ENCODE measurements at places on chromosomes 5 and 9.

- DNase-seq, result no peak
Measured at GRCh38 chr9:120394058-120394669, 185.8 kb downstream of the CDK5RAP2 start.

DNA sequence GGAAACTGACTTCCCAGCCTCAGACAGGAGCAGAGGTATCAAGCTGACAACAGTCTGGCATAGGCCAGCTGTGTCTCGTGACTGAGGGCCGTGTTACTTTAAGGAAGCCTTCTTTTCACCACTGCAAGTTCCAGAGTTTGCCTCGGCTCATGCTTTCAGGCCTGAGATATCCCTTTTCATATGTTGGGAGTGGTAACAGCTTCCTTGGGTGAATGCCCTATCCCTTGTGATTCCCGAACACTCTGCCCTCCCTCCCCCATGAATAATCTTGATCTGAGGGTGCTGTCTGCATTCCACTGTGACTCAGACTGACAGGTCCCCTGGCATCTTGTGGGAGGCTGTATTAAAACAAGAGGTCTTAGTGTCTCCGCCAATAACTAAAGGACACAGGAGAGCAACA is 49.7 kb upstream of the ARL15 start:
- no peak for DNase-seq

DNA sequence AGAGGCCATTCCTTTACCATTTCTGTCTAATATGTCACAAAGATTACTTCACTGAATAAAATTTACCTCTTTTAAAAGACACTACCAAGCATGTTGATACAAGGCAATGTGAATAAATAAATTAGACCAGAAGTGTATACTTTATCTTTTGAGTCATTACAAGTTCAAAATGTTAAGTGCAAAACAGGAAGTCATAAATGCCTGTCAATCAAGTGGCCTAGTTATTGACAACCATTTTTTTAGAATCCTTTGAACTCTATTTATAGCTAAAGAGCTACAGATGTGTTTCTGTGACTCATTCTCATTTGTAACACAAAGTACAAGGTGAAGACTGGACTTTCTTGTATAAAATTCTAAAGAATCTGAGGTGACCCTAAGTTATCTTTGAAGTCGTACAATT is 602.7 kb upstream of the SEMA6A start:
- no peak for DNase-seq

DNA sequence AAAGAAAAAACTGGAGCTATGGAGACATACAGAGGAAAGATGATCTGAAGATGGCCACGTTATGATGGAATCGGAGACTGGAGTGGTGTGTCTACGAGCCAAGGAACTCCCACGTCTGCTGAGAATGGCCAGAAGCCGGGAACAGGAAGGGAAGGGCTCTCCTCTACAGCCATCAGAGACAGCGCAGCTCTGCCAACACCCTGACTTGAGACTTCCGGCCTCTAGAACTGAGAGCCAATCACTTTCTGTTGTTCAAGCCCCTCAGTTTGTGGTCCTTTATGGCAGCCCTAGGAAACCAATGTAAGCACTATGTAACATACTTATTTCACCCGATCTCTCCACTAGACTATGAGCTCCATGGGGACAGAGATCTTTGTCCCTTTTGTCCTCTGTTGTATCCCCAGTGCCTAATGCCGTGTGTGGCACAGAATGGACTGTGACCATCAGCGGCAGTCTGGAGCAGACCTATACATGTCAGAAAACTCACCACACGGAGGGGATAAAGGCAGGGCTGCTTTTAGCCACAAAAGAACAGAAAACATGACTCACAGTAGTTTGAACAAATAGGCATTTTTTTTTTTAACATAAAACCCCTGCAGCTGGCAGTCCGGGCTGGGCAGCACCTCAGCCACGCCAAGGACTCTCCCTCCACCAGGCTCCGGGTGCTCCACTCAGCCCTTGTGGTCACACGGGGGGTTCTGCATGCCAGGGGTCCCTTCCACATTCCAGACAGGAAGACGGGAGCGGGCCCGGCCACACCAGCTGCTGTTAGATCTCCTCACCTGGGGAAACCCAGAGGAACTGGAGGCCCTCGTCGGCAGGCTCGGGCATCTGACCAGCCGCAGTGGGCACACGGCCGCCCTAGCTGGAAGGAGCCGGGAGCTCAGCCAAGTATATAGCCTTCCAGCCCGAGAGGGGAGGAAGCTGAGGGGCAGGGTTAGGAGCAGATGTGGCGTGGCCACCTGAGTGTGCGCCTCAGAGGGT is 16.1 kb upstream of the MXD3 start:
- no peak for DNase-seq

- no peak for DNase-seq
Measured at GRCh38 chr5:26432386-26432785, 606.0 kb downstream of the CDH9 start.

DNA sequence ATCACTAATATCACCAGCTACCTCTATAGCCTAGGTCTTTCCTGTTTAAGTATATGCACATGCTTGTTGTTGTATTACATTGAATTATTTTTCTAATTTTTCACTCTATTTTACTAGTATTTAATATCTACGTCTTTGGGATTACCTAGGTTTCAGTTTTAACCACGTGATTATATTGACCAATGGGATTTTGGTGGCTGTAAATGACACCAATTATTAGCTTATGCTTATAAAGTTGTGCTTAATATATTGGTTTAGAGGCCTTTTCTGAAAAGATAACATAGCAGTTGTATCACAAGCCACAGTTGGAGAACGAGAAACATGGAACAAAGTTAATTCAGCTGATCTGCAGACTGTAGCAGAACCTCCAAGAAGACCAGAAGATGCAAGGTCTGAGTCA is 104.8 kb upstream of the PRDM9 start:
- no peak for DNase-seq

- no peak for DNase-seq
Measured at GRCh38 chr9:27671636-27672035, 98.4 kb upstream of the C9orf72 start.

DNA sequence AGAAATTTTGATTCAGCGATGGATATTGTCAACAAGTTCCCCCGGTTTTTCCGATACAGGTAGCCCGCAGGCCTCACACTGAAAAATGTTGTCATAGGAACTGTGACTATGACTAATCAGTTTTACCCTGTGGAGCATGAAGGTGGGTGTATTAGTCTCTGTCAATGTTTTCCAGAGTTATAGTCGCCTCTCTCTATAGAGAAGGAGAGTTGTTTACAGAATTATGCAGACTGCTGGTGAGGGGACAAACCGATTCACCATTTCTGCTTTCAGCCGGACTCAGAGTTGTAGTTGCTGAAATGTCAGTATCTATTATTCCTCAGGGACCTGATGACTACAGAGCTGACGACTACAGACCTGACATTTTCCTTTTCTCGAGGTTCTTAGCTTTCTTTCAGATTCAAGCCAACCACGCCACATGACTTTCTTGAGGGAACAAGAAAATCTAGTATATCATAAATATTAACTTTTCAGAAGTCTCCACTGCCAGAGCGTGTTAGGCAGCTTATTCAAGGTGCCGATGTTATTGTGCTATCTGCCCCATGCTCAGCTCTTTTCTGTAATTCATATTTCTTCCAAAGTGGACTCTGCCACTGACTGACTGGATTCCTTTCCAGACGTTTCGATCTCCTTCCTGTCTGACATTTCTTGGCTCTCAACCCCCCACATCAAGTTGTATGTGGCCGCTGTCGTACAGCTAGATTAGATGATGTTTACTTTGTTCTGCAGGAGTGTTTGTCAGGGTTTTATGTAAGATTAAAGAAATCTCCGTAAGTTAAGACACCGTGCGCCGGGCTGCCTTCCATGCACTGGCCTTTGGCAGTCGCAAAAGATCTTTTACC is 178.1 kb downstream of the FGF1 start:
- no peak for DNase-seq

DNA sequence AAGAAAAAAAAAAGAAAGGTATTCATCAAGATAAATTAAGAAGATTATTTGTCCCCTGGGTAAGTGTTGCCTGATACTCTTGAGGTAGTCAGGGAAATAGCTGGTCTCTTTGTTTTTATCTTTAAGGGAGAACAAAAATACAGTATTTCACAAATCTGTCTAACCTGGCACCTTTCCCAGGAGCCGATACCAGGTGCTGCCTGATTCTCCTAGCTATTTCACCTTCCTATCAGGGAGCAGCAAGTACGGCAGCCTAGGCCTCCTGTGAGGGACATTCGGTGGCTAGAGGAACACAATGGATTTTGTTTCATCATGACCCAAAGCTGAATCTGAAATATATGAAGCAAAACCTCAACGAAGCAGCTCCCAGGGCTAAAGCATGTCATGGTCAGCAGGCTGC is 86.0 kb downstream of the TARS1 start:
- no peak for DNase-seq

- no peak for DNase-seq
Measured at GRCh38 chr9:130387398-130387797, 57.4 kb upstream of the ASS1 start.

DNA sequence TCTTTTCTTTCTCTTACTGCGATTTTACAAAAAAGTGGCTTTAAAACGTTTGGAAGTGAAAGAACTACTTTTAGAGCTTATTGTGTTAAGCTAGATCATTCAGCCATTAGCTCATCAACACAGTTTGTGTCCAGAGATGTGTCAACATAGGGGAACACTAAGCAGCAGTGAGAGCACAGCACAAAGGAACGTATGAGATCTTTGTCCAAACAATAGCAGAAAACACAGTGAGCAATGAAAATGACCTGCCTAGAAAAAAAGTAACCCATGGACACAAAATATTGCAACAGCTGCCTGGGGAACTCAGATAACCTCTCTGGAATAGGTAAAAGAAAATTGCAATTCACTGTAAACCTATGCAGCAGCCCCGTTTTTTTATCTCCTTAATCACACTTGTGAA is 372.5 kb downstream of the ARHGEF28 start:
- no peak for DNase-seq

DNA sequence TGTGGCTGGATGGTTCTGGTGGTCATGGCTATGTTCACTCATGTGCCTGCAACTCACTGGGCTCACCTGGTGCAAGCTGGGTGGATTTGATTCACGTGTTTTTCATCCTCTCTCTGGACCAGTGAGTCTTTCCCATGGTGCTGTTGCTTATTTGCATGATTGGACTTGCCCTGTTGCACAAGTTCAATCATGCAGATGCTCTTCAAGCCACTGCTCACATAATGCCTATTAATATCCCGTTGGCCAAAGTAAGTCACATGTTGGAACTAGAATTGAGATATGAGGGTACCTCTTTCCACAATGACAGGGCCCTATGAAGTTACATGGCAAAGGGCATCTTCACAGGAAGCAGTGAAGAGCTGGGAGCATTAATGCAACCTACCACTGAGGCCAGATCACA is 26.5 kb upstream of the MROH2B start:
- DNase-seq, result no peak

DNA sequence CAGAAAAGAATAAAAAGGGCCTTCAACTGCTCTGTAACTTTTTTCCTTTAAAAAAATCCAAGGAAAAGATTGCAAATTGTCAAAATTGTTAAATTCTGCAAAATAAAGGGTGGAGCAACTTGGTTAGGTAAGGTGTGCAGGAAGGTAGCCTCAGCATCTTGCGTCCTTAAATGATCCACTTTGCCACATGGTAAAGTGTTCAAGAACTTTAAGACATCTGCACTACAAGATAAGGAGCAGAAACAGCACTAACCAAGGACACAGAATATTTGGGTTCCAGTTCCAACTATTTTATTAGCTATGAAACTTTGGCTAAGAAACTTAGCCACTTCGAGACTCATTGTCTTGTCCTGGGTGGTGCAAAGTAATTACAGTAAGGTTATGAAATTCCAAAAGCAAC is 53.7 kb downstream of the ANKRD55 start:
- no peak for DNase-seq

DNA sequence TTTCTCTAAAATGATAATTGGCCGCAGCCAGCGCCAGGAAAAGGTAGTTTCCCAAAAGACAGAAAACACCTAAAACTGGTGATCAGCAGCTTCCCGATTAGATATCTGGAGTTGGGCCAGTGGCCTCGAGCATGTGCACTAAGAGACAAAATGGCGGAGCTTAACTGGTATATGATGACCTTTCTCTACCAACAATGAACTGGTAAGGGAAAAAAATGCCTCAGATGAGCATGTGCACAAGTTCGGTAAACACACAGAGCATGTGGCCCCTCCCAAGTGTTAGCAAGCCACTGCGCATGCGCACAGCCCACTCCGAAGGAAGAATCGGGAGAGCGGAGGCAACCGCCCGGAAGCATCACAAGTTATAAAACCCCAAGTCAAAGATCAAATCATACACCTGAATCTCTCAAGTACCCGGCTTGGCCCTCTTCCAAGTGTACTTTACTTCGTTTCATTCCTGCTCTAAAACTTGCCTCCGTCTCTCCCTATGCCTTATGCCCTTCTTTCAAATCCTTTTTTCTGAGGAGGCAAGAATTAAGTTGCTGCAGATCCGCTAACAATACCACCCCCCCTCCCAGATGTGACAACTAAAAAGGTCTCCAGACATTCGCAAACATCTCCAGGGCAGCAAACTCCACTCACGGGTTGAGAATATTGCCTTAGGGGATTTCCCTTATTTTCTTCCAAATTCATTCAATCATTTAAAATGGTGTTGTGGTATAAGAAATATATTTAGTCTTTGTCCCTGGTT is 15.0 kb upstream of the PTBP3 start:
- peak; percentile 36 for DNase-seq

GRCh38 chr9:131739959-131740648 is at the start of gene RAPGEF1:
Gene RAPGEF1 (minus strand): TSS chr9:131740076. CDS start chr9:131739830, 246 bp downstream.
- peak; percentile 88 for DNase-seq

DNA sequence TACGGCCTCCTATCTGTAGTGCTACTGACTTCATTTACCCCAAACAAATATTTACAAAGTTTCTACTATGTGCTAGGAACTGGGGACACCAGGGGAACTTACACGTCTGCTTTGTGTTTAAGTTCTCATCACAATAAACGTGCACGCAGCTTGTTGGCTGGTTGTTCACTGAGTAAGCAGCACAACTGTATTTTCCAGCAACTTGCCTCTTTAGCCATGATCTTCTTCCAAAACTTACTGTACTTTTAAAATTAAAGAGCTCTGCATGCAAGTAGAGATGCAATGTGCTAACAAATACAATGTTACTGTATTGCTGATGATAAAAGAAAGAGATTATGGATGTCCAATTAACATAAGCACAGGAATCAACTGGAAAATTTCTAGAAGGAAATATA is 62.8 kb downstream of the RAPGEF1 start:
- DNase-seq, result no peak

GRCh38 chr9:134929193-134930158 is 11.8 kb upstream of the FCN1 start:
- no peak for DNase-seq

DNA sequence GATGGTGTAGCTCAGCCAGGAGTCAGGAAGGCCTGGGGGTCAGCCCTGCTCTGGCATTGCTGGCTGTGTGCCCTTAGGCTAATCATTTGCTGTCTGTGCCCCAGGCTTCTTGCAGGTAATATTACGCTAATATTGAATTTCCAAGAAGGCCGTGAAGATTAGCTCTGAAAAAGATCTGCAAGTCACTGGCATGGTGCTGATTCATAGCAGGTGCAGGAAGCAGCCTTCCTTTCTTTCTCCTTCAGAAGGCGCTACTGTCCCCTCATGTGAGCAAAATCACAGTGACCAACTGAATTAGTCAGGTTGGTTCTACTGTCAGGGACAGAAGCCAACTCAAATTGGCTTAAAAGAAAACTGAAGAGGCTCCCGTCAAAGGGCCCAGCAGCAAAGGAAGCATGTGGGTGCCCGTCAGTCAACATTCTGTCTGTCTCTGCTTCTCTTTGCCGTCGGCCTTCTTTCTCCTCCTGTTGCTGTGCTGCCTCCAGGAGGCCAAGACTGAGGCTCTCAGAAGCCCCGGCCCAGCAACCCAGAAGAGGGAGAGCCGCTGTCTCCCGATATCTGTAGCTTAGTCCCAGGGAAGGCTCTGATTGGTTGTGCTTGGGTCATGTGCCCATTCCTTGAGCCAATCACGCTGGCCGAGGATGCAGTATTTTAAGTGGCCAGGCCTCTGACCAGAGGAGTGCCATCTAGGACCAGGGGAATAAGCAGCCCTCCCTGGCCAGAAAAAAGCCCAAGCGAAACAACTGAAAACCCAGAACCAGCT is 67.8 kb upstream of the NEURL1B start:
- no peak for DNase-seq
